Activated T-helper 2 cell treated with anti-CD3 and anti-CD28 coated beads, Interferon-gamma antibody, Interleukin-2, Interleukin-4, amounts not matched to agents 10 μg/mL and 5 μg/mL and 100 μg/mL, durations not matched to agents 14 hours and 24 hours and 36 hours (primary cell): ENCODE measurements at places on chromosomes 4 and X. TPM values are rescaled to one million over a fixed set of nuclear protein-coding genes. Genes with fewer than 3 reads are reported as not detected.

Gene UNC5C
- total RNA-seq, result 0.11 and 0.14 TPM in 2 replicates

Gene ABCG2
- 0.48 and 0.89 TPM in 2 replicates for total RNA-seq

GRCh38 chr4:173448608-173449379, 49.9 kb upstream of the SCRG1 start:
- no peak for DNase-seq

GRCh38 chr4:11427121-11427996, 1.3 kb downstream of the HS3ST1 start:
- no peak for DNase-seq

- DNase-seq, result no peak
Measured at GRCh38 chr4:137067735-137068134, 464.6 kb downstream of the PCDH18 start.

GRCh38 chr4:48064349-48064748, 47.8 kb downstream of the NIPAL1 start:
- DNase-seq, result no peak

- no peak for DNase-seq
Measured at GRCh38 chrX:1423215-1423614, 29.5 kb downstream of the ASMTL start.

GRCh38 chrX:18151649-18152048, 69.0 kb downstream of the BEND2 start:
- DNase-seq, result no peak

GRCh38 chrX:18010253-18010652, 149.2 kb upstream of the RAI2 start:
- DNase-seq, result no peak

- DNase-seq, result no peak
Measured at GRCh38 chrX:46575991-46576392, 2.4 kb downstream of the CHST7 start.

GRCh38 chr4:171157462-171158082, 655.6 kb upstream of the GALNTL6 start:
- no peak for DNase-seq
